Colonic mucosa (tissue), 4 donors: ENCODE measurements at places on chromosomes 12 and 14. TPM values are rescaled to one million over a fixed set of nuclear protein-coding genes. Genes with fewer than 3 reads are reported as not detected.

Gene ENDOU
- not detected for total RNA-seq

Gene KLHL33
- total RNA-seq: 0.05 TPM

Gene GUCY2C
- total RNA-seq: 52.2 TPM

Gene TBX5
- not detected for total RNA-seq

Gene KLRC3
- total RNA-seq: not detected

Gene RASSF8
- 3.2 TPM for total RNA-seq

Gene PSMA3
- 182 TPM for total RNA-seq

Gene CMKLR1
- 3.0 TPM for total RNA-seq

Gene PTHLH
- total RNA-seq: 0.58 TPM

Gene RNASE3
- total RNA-seq: not detected

Gene PRIM1
- 18.6 TPM for total RNA-seq

Gene RFLNA
- 22.4 TPM for total RNA-seq
